ENCODE measurements at places on chromosomes 12 and 14.

DNA sequence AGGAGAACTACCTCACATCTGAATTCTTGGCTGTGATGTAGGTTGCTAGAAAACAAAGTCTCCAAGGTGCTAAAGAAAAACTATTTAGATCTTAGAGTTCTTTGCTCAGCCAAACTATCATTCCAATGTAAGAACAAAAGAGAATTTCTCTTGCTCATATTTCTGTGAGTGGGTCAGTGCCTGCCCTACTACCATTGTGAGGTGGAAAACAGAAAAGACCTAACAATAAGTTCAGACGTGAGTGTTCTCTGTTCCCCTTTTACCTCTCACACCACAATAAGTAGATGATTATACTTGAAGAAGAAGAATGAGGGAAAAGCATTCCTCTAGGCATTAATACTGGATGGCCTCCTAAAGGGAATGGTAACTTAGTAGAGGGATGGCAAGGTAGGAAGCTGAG, 187.4 kb upstream of the KITLG start:
- no peak for DNase-seq

- no peak for DNase-seq
These were observed 30.2 kb upstream of the RNU6-8 start for GRCh38 chr14:32233260-32233659.

DNA sequence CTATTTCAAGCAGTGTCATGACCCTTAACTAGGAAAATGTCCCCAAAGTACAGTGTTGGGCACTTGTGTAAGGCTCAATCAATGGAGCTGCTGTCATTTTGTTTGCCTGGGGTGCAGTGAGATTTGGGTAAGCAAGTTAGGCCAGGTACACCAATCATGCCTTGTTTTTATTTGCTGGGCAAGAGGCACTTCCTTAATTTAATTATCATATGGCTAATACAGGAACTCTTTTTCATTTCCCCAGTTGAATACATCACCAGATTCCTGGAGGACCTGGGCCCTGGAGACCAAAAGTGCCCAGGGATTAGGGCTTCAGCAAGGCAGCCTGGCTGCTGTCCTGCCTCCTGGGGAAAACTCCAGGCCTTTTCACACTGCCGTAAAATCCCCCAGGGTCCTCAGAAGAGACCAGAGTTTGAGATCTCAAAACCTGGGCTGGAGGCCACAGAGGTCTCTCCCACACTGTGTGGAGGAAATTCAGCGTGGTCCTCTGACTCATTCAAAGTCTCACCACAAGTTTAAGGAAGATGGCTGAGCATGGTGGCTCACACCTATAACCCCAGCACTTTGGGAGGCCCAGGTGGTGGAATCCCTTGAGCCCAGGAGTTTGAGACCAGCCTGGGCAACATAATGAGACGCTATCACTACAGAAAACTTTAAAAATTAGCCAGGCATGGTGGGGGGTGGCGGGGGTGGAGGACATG, 28.4 kb upstream of the FOXN3 start:
- DNase-seq = no peak

DNA sequence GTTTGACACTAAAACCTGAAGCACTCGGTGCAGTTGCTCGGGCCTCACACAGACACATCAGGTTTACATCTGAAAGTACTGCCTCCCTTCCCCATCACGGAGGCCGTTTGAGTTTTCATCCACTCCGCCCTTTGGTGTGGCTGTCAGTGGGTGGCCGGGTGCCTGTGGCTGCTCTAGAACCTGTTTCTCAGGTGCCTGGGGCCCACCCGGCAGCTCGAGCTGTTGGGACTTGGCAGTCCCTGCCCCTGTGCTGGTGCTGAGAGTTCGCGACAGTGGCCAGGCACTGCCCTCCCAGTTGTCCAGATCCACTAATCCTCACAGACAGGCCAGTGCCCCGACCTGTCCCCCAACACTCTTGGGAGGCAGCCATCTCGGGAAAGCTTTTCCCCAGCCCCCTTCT, 22.4 kb downstream of the XRCC3 start:
- no peak for DNase-seq

GRCh38 chr12:24069532-24070395, 120.3 kb upstream of the SOX5 start:
- peak; percentile 68 for DNase-seq

GRCh38 chr12:62800707-62801400, 134.1 kb downstream of the PPM1H start:
- DNase-seq = no peak

DNA sequence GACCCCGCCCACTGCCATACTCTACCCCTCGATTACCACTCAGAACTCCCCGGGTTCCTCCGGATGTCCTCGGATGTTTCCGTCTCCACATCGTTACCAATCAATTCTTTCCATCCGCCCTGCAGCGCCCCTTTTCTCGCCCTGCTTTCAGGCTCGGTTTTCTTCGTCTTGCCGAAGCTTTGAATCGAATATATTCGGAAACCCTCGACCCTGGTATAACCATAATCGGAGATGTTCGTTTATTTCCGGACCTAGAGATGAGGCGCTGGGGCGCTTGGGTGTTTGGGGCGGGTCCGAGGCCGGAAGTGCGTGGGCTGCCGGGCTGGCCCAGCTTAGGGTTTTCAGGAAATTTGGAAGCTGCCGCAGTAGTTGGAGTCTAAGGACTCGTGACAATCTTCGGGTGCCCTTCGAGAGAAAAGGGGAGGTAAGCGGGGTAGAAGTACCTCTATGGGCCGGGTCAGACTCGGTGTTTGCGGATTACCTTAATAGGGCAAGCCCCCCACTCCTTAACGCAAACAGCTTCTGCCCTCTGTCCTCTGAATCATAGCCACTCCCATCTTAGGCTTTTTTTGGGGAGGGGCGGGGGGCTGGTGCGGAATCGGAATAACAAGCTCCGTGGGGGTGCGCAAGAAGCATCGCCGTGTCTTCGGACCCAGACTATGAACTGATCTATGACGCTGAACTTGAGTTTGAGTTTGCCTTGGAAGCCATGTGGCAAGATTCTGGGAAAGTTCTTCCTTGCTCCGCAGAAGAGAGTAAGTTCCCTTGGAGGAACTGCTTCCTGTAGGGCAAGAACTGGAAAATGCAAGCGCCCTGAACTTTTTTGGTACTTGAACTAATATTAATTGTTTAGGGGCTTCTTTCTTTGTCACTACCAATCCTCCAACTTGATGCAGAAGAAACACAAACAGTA, at the start of gene C14orf119:
Gene C14orf119 (plus strand): TSS at position 310 of the 913 bp plus-strand sequence. CDS start 2,154 bp downstream, outside the sequence.
- no peak for DNase-seq

GRCh38 chr14:21383848-21384493, at the start of gene SUPT16H:
SUPT16H (minus strand) TSS chr14:21384019; CDS start chr14:21383927, 92 bp downstream.
- DNase-seq = peak; percentile 92

DNA sequence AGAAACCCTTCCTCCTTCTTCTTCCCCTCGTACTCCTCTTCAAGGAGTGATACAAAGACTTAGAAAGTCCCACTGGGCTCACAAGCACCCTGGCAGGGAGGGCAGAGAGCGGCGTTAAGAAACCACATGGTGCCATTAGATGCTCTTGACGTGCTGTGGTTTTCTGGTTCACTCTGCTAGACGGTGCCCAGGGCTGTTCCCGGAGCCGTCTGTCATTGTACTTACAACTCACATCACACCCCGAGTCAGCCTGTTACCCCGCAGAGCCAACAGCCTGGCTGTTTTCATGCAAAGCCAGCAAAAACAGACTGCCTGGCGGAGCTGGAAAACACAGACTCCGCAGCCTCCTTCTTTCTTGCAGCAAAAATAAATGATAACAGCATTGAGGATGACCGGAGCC, 232.6 kb upstream of the TBX3 start:
- no peak for DNase-seq

- DNase-seq = no peak
These were observed 46.7 kb upstream of the PTPRR start for GRCh38 chr12:70966996-70967790.

GRCh38 chr12:125247477-125247876, 182.2 kb downstream of the AACS start:
- DNase-seq = no peak

GRCh38 chr12:2960996-2961616, 1.9 kb downstream of the TEAD4 start:
- no peak for DNase-seq

DNA sequence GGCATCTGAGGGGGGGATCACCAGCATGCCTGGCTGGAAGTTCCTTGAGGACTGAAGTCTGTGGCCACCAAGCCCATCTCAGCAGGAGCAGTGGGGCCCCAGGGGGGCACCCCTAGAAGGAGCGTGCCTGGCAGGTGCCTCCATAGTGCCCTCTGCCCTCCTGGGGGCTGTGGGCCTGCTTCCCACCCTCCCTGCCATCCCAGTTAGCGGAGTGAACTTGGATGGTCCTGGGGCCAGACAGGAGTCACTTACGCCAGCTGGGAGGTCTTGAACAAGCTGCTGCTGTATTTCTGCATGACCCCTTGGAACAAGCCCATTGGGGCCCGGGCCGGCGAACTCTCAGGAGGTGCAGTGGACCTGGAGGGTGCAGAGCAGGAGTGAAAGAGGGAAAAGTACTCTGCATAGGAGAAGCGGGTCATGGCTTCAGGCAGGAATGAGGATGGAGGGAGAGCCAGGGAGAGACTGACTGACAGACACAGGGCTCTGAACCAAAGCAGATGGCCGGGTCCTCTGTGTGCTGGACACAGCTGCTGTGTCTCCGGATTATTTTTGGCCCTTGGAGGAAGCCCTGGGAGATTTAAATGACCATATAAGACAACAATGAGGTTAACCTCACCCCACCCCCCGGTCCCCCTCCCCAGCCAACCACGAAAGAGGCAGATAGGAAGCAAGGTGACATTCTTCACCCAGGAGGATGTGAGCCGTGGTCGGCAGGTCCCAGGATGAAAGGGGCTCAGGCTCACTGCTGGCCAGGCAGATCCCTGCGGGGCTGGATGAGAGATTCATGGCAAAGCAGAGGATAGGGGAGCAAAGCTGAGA, 19.6 kb downstream of the ASB2 start:
- no peak for DNase-seq

DNA sequence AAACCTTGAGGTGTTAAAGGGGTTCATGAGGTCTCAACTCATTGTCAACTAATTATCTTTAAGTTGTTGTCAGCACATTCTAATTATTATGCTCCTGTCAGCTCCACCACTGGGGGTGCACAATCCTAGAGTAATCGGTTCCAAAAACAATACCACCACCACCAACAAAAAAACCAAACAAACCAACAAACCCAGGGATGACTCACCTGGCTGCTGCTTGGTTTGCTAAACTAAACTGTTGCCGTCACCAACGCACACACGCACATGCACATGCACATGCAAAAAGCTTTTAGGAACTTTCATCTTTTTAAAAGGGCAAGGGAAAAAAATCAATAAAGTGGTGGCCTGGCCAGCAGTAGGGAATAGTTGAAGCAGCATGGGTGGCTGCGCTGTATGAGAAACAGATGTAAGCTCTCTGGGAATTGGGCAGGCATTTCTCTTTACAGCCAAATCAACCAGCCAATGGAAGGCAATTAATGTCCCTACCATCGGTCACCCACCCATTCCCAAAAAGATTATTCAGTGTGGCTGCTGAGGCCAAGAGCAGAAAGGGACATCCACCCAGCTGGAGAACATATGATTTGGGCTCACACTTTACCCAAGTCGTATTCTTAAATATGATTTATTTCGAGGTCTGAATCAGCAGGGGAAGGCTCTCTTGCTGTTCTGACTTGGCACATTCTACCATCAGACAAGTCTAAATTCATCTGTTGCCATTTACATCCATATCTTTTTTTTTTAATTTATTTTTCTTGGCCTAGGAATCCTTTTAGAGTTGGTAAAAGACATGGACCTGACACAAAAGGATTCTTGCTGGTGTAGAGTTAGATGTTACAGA, 20.0 kb downstream of the TMEM30B start:
- no peak for DNase-seq

GRCh38 chr12:15873556-15873955, 8.6 kb upstream of the STRAP start:
- DNase-seq = no peak

GRCh38 chr14:102591372-102591943, 991 bp upstream of the RCOR1 start:
- DNase-seq = peak; percentile 14

DNA sequence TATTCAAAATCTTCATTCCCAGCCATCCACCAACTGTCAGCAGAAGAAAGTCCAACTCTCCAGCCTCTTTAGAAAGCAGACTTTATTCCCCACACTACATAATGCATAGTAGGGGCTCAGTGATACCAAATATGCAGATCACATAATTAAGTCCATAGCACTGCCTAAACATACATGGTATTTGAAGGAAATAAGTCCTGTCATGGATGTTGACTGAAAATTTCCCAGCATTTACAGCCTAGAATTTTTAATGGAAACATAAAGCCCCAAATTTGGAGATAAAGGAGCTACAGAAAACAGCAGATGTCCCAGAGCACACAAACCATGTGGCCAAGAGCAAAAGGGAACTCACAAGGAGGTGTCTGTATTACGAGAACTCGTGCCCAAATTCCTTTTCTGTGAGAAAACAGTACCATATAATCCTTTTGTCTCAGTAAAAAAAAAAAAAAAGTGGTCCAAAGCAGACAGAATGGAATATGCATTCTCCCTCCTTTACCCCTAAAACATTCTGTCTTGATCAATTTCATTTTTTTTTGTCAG, 920.5 kb downstream of the NRXN3 start:
- DNase-seq = no peak

GRCh38 chr12:3604286-3604685, 113.3 kb downstream of the PRMT8 start:
- DNase-seq = no peak

DNA sequence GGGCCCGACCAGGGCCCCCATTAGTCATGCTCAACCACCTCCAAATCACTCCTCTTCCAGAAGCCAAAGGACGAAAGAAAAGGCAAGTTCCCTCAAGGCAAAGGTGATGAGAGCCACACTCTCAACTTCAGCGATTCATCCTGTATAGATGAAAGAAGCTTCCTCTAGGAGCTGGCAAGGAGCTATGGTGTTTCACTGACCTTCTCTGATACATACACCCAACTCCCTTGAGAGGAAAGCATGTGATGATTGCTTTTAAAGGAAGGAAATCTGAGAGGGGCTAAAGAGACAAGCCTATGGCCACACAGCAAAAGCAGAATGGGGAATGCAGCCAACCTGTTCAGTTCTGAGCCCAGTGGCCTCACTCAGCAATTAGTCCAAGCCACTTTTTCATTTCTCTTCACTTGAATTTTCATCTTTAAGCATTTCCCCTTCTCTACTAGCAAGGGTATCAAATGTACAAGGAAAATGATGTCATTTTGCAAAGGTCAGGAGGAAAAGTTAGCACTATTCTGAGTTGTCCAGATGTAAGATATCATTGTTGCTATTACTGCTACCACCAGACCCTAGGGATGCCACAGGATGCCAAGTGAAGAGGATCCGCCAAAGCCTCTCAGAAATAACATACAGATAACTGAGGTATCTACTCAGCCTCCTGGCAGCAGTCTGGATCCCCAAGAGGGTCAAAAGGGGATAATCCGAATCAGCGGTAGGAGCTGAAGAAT, 82.5 kb downstream of the MAP3K9 start:
- no peak for DNase-seq

DNA sequence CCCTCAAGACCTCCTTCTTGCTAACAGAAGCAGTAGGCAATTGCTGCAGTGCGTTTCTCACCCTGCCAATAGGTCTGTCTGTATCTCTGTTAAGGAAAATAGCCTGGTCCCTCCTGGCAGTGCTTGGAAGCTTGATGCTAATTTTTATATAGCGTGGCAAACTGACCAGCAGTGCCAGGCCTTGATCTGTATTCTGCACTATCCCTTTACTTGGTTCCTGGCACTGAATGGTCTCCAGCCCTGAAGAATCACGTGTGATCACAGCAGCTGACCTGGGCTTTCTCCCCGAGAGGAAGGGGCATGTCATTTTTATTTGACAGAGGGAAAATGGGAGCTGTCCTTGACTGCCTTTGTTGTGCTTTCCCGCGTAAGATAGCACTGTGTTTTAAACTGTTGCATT, 48.7 kb upstream of the TRAF3 start:
- no peak for DNase-seq

GRCh38 chr12:124369055-124369826, 74.3 kb downstream of the RFLNA start:
- DNase-seq = no peak

GRCh38 chr12:120774169-120774916, 48.7 kb downstream of the ACADS start:
- DNase-seq = no peak

All from NCI-H748 treated with DMSO at 0.1 percent for 48 hours (cell line).